Motor neuron (in vitro differentiated cells): ENCODE measurements at places on chromosomes 12 and 14.

GRCh38 chr12:111993292-111994150, 19.4 kb downstream of the TMEM116 start:
- no peak for ATAC-seq

GRCh38 chr12:77053259-77053658, 12.1 kb downstream of the E2F7 start:
- ATAC-seq: no peak

DNA sequence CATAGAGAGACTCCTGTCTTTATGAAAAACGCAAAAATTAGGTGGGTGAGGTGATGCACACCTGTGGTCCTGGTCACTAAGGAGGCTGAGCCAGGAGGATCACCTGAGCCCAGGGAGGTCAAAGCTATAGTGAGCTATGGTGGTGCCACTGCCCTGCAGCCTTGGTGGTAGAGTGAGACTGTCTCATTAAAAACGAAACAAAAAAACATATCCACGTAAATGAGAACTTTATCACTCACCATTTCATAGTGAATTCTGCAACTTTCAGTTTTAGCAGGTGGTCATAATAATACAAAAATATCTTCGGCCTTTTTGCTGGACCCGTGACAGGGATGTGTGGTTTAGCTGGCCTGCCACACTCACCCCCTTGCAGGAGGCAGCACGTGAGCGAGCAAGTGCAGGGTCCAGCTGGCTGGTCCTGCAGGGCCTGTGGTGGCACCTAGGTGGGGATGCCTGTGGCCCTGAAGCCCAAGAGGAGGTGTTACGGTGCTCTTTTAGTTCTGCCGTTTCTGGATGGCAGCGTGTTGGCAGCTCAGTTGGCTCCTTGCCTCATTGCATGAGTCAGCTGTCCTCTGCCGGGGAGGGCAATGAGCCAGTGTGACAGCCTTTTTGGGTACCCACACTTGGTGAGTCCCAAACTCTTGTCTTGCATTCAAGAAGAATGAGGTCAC, 1330.7 kb upstream of the TMEM132C start:
- no peak for ATAC-seq

GRCh38 chr12:72075891-72076557, 137.4 kb downstream of the TPH2 start:
- no peak for ATAC-seq
